Stimulated activated CD4-positive, alpha-beta T cell treated with anti-CD3 and anti-CD28 coated beads, Interleukin-15, amount 100 ng/mL, for 24 hours (primary cell): ENCODE measurements at places on chromosomes 2 and 18.

DNA sequence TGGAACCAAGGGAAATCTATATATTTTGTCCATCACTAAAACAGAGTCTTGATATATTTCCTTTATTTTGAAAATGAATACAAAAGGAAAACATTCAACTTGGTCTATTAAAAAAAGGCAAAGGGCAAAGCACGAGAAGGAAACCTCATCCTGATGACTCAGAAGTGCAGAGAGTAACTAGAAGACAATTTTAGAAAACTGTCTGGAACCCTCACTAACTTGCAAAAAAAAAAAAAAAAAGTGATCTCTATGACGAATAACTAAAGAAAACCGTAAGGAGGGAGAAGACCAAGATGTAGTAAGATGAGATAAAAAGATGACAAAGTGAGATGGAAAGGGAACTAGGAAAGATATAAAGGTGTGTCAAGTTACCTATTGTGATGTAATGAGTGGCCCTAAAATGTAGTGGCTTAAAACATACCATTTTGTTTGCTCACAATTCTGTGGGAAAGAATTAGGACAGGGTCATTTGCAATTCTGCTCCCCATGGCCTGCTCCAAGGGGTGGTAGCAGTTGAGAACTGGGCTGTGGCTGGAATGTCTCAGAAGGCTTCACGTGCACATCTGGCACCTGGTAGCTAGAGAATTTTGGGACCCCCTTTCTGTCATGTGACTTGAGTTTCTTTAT, 303.0 kb downstream of the DYSF start:
- no peak for DNase-seq

- DNase-seq = no peak
Observed at GRCh38 chr2:200590090-200590489, 4.3 kb downstream of the AOX1 start.

DNA sequence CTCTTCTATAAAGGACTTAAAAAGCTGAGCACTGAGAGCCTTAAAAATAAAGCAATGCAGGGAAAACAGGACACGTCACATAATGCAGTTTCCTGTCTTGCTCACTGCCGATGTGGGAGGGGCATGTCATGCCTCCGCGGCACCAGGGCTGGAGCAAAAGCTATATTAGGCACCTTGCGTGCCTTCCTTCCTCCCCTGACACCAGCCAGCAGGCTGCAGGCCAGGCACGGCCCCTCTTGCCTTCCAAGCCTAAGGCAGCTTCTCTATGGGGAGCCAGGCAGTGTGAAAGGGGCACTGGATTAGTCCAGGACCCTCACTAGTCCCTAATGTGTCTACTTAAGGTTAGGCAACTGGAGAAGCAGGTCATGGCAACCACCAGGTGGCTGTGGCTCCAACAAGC, 26.3 kb downstream of the MRPL35 start:
- DNase-seq = peak; percentile 65

DNA sequence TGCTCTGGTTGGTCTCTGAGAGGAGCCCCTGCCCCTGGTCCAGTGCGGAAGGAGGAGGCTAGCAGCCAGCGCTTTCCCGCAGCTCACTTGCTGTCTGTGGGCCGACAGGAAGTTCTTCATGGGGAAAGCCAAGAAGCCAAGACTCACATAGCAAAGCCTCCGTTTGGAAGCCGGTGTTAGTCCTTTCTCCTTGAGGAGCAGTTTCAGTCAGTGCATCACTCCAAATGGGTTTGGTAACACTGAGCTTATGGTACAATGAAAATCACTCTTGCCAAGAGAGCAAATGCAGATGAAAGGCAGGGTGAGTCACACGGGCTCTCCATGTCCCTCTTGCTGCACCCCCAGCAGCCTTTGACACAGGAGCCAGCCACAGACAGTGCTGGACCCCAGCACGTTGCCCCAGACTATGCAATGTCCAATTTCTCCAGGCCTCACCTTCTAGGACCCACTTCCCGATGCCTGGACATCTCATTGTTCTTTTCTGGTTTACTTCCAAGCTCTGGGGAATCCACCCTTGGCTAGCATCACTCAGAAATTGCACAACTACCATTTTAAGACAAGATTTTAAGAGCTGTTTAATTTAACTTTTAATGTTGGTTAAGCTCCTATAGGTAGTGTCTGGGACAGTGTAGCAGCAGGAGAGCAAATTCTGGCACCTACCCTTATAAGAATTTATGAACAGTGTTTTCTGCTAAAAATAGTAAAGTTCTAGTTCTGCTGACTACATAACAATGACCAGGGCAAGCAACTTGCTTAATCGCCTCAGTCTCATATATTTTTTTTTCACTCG, 174.9 kb downstream of the ASB1 start:
- no peak for DNase-seq

DNA sequence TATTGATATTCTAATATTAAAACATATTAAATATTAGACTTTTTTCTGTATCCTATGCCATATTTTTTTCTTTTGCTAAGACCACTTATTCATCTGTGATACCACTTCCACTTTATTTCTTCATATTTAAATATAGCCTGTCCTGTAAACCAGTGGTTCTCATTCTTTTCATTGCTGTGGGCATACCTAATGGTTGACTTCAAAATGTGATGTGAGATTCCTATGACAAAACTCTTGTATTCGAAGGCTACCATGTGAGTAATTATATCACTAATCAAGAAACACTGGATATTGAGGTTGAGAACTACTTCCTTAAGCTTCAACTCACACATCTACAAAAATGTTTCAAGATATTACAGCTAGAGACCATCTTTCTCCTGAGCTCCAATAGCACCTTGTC, 3.6 kb downstream of the SCRN3 start:
- no peak for DNase-seq
